ENCODE measurements at places on chromosomes 4 and X. TPM values are rescaled to one million over a fixed set of nuclear protein-coding genes. Genes with fewer than 3 reads are reported as not detected.
A peak's percentile ranks its signal among the peaks of the same experiment; 100 is the strongest.

DNA sequence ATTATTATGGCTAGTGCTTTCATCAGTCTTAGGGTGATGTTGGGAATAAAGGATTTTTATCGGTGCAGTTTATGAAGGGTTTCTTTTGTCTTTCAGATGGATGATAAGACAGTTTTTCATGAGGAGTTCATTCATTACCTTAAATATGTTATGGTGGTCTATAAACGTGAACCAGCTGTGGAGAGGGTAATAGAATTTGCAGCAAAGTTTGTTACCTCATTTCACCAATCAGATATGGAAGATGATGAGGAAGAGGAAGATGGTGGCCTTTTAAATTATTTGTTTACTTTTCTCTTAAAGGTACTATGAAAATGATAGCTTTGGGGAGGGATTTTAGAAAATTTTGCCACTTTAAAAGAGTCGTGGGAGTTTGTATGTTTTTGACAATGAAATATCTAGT is 1.3 kb downstream of the NCAPG start:
- H3K4me3 ChIP-seq: peak overlapping the region; percentile 100
- H3K4me1 ChIP-seq: peaks cover 23% of the 10 kb centered on the region
- H3K36me3 ChIP-seq: no peaks in the 10 kb centered on the region

GRCh38 chrX:28321286-28321685 is 266.0 kb upstream of the IL1RAPL1 start:
- no peak overlapping the region for H3K4me3 ChIP-seq
- DNase-seq: no peak
- peaks cover 1% of the 10 kb centered on the region for H3K4me1 ChIP-seq
- H3K27me3 ChIP-seq: peaks cover 2% of the 10 kb centered on the region
- no peak overlapping the region for H3K27ac ChIP-seq
- no peaks in the 10 kb centered on the region for H3K36me3 ChIP-seq

Gene ARMCX1
- total RNA-seq: 50.5 TPM

Gene CFAP299
- not detected for total RNA-seq
